Stimulated activated CD4-positive, alpha-beta T cell treated with anti-CD3 and anti-CD28 coated beads, TNF-alpha, amount 100 ng/mL, for 4 hours (primary cell): ENCODE measurements at places on chromosomes 3 and 15.

GRCh38 chr3:104108522-104108921 lies 1258.2 kb upstream of the ALCAM start:
- no peak for DNase-seq

GRCh38 chr3:77342688-77343087 lies 302.8 kb downstream of the ROBO2 start:
- no peak for DNase-seq

DNA sequence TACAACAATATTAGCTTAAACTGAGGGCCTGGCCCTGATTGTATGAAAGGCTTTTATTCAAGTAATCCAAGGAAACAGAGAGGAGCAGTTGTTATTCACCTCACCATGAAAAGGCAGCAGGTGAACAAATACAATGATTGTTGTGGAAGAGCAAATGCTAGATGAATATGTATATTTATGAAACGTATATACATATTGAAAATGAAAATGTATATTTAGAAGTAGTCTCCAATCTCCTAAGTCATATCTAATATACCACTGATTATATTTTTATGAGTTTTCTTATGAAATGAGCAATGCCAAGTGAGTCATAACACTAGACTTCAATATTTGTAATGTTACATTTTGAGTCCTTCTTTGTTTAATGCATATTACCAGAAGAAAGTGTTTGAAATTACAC lies 116.2 kb upstream of the KCNMB2 start:
- DNase-seq, result no peak

DNA sequence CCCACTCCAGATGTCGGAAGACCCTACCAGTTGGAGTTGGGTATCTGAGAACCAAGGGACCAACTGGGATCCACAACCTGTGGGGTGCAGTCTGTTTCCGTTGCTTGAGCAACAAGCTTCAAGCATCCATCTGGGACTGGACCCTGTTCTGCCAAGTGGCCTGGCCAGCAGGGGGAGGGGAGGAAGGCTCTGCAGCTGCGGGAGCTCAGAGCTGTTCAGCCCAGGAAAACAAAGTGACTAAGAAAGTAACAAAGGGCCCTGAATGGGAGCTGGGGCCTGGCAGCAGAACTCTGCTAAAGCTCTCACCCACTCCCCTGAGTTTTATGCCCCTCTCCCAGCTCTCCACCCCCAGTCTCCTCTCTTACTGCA lies 2.7 kb downstream of the TYRO3 start:
- no peak for DNase-seq

- DNase-seq, result no peak
Measured at GRCh38 chr3:172311217-172311616, 137.0 kb downstream of the GHSR start.

GRCh38 chr3:52248816-52249547 lies 3.4 kb downstream of the PPM1M start:
- no peak for DNase-seq

DNA sequence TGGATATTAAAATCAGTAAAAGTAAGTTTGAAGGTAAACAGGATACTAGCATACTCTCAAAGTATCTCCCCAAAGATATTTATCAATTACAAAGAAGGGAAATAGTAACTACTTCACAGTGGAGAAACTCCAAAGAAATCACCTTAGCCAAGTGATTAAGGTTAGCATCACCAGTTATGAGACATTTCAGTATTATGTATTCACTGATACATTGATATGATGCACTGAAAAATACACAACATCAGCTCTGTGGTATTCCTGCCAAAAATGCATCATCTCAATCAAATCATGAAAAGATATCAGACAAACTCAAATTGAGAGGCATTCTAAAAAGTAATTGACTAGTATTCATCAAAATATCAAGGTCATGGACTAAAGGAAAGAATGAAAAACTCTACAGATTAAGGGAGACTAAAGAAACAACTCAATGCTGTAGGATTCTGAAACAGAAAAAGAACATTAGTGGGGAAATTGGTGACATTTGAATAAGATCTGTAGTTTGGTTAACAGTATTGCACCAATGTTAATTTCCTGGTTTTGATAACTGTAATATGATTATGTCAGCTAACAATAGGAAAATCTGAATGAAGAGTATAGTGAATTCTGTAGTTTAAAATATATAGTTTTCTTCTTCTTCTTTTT lies 215.4 kb downstream of the UACA start:
- DNase-seq, result no peak

- DNase-seq, result no peak
Measured at GRCh38 chr3:129560911-129561594, 18.1 kb downstream of the H1-8 start.

DNA sequence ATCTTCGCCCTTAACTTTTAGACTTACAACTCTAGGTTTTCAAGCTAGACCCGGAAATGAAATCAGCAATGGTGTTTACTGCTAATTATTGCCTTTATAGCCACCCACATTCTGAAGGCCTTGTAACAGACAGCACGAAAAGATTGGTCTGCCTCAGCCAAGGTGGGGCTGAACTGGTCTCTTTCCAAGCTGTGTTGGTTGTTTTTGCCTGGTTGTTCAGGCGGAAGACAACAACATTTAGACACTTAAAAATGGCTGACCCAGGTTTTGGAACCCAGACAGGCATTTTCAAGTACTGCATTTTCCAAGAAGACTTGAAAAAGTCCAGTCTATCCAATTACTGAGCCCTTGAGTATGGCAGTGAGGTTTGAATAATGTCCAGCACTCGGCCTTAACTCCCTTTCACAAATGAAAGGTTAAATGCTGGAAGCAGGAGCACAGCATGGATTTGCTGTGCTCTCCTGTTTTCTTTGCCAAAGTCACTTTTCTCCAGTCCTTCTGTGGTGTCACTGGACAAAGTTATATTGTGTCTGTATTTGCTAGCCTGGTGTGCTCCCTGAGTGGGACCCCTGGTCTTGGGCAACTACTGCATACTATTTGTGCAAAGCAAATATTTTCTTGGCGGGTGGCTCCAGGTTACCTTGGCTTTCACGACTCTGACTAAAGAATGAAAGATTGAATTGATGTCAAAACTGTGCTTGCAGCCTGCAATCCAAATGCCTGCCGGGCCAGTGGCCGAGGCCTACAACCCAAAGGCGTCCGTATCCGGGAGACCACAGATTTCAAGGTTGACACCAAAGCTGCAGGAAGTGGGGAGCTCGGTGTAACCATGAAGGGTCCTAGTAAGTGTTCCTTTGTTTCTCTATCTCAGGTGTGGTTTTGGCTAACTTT lies 93.5 kb downstream of the FLNB start:
- DNase-seq, result no peak

DNA sequence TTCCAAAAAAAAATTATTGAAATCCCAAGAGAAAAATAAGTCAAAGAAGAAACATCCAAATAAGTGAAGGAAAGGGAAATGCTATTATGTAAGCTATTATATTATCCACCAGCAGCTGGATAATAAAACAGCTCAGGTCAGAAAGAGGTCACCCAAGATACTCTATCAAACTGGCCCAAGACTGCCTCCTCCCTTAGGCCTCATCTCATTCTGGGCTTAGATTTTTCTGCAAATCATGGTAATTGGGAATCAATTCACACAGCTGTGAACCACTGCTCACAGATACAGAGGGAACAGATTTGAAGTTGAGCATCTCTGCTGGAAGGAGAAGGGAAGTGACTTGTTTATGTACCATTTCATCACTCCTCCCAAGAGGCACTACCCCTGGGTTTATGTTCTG lies 294.6 kb upstream of the DPPA4 start:
- no peak for DNase-seq

DNA sequence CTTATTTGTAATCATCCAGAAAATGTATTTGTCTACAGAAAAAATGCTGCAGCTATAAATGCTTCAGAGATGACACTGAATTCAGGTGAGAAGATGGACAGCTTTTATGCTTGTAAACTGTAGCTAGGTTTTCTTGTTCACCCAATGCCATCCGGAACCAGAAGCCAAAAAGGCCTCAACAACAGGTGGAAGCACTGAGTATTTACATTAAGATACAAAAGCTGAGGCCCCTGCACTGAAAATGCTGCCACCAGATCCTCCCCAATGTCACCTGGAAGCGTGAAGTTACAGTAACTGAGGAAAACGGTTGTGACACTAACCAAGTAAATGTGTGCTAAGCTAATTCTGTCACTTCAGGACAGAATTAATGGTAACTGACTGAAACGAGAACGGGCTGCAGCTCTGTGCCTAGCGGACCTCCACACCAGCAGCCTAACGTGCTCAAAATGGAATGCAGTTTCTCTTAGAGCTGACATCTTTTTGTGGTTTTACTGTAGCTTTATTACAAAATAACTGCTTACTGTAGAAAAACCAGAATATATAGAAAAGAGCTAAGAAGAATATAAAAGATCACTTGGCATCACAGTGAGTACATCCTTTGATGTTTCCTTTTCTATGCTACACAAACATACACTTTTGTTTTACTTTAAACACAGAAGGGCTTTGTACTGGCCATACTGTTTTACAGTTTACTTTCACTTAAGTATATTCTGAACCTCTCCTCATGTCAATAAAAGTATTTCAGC lies 7.6 kb downstream of the CHSY1 start:
- no peak for DNase-seq

DNA sequence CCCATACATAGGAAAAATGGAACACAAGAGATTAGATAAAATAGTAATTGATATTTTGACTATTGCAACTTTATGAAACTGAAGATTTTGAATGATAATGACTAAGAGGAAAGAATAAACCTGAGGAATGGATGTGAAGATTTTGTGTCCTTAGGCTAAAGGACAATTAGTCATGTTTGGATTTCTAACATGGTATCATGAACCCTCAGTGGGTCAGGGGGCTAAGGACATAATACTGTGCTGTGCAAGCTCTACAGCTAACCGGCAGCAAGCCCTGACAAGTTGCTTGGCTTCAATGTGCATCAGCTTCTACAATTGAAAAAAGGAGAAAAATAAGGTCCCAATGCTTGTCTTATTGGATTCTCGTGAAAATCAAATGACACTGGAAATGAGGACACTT lies 491.0 kb downstream of the MECOM start:
- DNase-seq, result no peak

- no peak for DNase-seq
Measured at GRCh38 chr15:70855764-70856163, 1.8 kb upstream of the LARP6 start.

GRCh38 chr3:15522016-15522415 lies 510 bp upstream of the COLQ start:
- DNase-seq, result no peak

- no peak for DNase-seq
Measured at GRCh38 chr15:64455961-64456371, 4.4 kb upstream of the ZNF609 start.

DNA sequence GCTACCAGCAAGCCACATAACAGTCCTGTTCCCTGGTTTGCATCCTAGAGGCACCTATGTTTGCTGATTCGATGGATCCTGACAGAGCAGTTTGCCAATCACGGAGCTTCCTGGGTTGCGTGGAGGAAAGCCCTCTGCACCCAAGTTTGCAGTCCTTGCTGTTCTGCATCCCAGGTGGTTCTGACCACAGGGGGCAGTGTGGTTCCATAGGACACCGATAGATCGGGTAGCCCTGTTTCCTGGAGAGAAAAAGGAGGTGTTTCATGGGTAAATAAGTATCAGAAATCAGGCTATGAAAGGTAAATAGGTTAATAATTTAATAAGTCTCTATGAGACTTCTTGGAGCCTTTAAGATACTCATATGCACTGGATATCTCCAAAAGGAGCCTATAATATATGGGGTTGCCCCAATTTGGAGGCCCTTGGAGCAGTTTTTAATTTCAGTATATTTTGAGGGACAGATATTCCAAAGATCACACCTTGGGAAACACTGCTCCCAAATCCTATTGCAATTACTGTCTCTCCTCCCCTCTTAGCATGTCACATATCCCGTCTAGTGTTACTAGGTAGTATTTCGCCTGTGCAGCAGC lies 194.6 kb upstream of the TPM1 start:
- DNase-seq, result no peak

- no peak for DNase-seq
Measured at GRCh38 chr3:59791774-59792308, 742.0 kb upstream of the CFAP20DC start.

DNA sequence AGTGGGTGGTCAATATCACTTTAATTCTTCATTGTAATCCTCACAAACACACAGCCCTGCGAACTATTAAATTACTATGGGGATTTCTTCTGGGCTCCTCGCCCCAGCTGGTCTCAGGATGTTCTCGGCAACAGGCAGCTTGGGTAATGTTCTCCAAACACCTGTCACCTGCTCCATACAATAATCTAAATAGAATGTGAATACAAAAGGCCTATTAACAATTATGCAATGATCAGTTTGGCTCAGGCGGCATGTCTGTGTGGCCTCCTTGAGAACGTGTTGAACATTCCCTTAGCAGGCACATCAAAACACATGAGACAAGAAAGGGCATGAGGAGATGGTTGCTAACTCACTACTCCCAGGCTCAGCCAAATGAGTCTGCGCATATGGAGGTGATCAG lies 158.6 kb upstream of the KBTBD8 start:
- no peak for DNase-seq

GRCh38 chr3:64502284-64502683 lies 185.5 kb downstream of the ADAMTS9 start:
- no peak for DNase-seq

GRCh38 chr15:89566181-89566580 lies 9.1 kb upstream of the TICRR start:
- no peak for DNase-seq

DNA sequence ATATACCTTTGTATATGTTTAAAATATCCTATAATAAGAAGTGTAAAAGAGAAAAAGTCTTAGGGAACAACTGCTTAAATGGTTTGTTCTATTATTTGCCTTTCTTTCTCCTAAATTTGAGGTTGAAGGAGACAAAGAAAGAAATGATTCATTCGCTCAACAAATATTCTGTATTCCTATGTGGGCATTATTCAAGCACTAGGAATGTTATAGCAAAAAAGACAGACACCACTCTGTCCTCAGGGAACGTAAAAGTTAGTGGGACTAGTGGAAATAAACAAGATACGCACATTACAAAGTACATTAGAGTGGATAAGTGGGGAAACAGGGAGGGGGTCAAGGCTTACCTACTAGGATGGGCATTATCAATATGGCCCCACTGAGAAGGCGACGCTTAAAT lies 332.2 kb downstream of the LPP start:
- no peak for DNase-seq

- DNase-seq, result no peak
Measured at GRCh38 chr3:16132928-16133327, 41.6 kb upstream of the GALNT15 start.

GRCh38 chr3:23873941-23874340 lies 42.8 kb downstream of the NKIRAS1 start:
- no peak for DNase-seq

DNA sequence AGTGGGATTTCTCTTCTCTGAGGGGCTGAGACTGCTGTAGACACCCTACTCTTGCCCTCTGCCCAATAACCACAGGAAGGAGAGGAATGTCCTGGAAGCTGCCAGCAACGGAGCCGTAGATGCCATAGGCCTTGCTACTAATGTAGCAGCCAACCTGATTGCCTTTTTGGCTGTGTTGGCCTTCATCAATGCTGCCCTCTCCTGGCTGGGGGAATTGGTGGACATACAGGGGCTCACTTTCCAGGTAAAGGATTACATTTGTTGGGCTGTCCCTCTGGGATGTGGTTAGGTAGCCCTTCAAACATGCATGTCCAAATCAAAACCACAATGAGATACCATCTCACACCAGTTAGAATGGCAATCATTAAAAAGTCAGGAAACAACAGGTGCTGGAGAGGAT lies 16.1 kb downstream of the SLC28A2 start:
- no peak for DNase-seq

- no peak for DNase-seq
Measured at GRCh38 chr15:89068325-89068784, 19.9 kb upstream of the ABHD2 start.
